ENCODE measurements at places on chromosomes 16 and 17. TPM values are rescaled to one million over a fixed set of nuclear protein-coding genes. Genes with fewer than 3 reads are reported as not detected.

WNT9B gene
- not detected for total RNA-seq

SMARCD2 gene
- 132 TPM for total RNA-seq

UBE2I gene
- 205 TPM for total RNA-seq

CPHXL2 gene
- not detected for total RNA-seq

EME2 gene
- total RNA-seq, result 19.0 TPM

ARRB2 gene
- 197 TPM for total RNA-seq

SOX8 gene
- total RNA-seq, result 1.1 TPM

NFATC3 gene
- total RNA-seq, result 115 TPM

ASGR1 gene
- total RNA-seq, result not detected

CACNG5 gene
- not detected for total RNA-seq

KRTAP16-1 gene
- total RNA-seq, result 0.42 TPM

TMEM114 gene
- total RNA-seq, result not detected

DPEP2 gene
- total RNA-seq, result 52.4 TPM

KRT27 gene
- not detected for total RNA-seq

SMURF2 gene
- 18.7 TPM for total RNA-seq

FOXO3B gene
- 4.5 TPM for total RNA-seq

DNA sequence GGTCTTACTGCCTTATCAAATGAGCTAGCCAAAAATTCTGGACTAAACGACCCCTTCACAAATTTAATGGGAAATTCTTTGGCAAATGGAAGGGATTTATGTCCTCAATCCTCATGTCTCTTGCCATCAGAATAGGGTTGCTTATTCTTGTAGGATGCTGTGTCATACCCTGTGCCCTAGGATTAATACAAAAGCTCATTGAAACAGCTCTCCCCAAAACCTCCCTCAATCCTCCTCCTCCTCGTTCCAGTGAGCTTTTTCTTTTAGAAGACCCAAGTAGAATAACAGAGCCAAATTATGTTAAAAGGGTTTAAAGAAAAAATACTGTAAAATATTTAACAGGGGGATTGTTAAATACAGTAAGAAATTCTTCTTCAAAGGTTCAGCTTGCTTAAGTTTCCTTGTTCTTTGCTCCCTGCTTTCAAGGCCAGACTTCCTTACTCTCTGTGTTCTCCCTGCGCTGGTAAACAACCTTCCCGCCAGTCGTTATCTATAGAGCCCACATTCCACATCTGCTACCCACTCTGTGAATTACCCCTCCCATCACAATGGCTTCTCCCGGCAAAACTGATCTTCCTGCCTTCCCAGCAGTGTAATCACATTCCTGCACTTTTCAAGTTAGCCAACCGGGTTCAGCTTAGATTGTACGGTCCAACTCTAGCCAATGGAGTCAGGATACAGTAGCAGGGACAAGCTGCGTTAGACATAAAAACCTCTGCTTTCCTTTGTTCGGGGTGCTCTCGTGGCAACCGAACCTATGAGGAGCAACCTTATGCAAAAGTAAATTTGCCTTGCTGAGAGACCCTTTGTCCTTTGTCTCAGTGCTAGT lies 9.7 kb downstream of the HPR start:
- no peak for DNase-seq

- DNase-seq, result no peak
Measured at GRCh38 chr16:81738783-81739496, 40.2 kb upstream of the PLCG2 start.

GRCh38 chr17:48011405-48012150 lies 26.0 kb downstream of the COPZ2 start:
- peak; percentile 12 for DNase-seq

GRCh38 chr16:57873218-57873617 lies 70.9 kb upstream of the KIFC3 start:
- no peak for DNase-seq

GRCh38 chr17:76793775-76794174 lies 55.9 kb downstream of the MFSD11 start:
- no peak for DNase-seq

DNA sequence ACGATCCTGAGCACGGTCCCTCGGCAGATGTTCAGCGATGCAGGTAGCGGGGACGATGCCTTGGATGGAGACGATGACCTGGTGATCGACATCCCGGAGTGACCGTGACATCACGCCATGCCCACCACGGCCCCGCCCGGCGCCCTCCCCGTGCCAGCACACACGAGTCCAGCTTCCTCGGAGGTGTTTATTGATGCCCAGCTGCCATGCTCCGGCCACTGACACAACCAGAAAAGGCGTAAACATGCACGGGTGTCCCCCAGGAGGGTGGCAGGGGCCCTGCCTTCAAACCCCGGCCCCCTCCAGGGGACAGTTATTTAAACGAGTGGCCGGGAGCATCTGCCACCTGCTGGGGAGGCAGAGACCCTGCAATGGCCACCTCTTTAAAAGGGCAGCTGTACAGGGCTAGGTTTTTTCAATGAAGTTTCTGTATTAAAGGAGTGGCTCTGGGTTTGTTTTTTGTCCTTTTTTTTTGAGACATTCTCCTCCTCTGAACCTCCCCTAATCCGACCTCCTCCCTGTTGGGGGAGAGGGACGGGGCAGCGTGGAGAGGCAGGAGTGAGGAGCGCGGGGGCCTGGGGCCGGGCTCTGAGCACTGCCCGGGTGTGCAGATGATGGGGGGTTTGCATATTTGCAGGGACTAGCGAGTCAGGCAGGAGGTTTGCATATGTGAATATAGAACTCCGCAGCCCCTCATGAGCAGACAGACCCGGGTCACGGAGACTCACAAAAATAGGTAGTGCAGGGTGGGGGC lies 5.3 kb downstream of the DOC2A start:
- DNase-seq, result peak; percentile 50

DNA sequence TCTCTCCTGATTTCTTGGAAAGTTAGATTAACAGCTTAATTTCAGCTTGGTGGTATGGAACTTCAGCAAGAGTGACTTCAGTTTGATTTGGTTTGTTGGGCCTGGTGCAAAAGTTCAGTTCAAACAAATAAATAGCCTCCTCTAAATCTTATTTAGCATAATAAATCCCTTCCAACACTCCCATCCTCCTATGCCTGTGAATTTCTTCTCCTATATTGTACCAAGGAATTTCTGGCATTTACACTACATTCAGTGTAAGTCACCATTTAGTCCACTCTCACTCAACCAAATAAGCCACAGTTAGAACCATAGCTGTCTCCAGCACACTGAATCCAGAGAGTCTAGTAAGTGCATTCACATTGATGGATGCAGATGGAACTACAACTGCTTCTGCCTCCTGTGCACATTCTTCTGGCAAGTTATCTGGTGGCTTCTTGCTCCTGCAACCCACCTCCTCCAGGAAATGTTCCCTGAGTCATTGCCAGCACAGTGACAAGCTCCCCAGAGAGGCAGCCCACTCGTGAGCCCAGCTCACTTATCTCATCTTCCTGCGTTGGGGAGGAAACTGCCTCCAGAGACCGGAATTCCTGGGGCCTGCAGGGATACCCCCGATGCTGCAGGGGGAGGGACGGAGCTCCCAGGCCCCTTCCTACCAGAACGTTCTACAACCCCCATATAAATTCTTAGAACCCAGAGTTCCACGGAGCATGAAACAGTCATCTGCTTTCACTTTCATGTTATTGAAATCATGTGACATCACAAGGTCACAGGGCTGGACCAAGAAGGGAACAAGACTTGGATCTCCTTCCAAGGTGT lies 318.3 kb downstream of the PHKB start:
- DNase-seq, result peak; percentile 71

DNA sequence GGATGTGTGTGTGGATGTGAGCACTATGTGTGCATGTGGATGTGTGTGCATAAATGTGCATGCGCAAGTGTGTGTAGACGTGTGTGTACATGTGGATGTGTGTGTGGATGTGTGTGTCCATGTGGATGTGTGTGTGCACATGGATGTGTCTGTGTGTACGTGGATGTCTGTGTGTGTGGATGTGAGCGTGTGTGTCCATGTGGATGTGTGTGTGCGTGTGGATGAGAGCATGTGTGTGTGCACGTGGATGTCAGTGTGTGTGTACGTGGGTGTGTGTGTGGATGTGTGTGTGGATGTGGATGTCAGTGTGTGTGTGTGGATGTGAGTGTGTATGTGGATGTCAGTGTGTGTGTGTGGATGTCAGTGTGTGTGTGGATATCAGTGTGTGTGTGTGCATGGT lies 63.6 kb upstream of the DOC2B start:
- DNase-seq, result no peak

DNA sequence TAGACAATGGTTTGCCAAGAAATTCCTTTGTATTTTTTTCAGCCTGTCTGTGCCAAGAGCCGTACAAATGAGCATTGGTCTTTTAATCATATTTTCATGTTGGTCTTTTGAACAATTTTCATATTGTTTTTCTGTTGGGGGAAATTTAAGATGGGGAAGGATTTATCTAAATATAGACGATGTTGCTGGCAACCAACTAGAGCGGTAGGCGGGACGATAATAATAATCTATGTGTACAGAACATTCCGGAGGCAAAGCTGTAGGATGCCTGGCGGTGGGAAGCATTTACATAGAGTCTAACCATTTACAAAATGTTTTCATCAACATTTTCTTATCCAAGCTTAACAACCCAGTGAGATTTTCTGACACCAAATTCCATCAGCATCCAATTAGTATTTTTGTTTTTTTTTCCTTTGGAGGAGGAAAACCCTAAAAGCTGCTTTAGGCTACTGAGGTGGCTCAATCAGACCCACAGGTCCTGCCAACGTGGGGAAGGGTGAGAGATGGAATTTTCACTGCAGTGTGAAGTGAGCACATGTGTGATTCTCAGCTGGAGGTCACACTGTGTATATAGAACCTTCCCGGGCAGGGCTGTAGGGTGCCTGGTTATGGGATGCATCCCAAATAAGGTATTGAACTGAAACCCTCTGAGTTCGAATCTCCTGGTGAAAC lies 11.7 kb upstream of the SEC14L1 start:
- DNase-seq, result no peak

- DNase-seq, result peak; percentile 52
Measured at GRCh38 chr16:81798311-81799137, 19.4 kb downstream of the PLCG2 start.

- DNase-seq, result no peak
Measured at GRCh38 chr17:4109449-4109848, 33.4 kb downstream of the ZZEF1 start.

- DNase-seq, result no peak
Measured at GRCh38 chr17:72953621-72954020, 138.9 kb downstream of the SLC39A11 start.

GRCh38 chr17:74446551-74447500 lies 14.9 kb downstream of the GPRC5C start:
- DNase-seq, result no peak

GRCh38 chr16:6483469-6484033 lies 849.1 kb upstream of the RBFOX1 start:
- no peak for DNase-seq

GRCh38 chr17:78313735-78314648 lies 45.9 kb downstream of the SOCS3 start:
- DNase-seq, result peak; percentile 57

DNA sequence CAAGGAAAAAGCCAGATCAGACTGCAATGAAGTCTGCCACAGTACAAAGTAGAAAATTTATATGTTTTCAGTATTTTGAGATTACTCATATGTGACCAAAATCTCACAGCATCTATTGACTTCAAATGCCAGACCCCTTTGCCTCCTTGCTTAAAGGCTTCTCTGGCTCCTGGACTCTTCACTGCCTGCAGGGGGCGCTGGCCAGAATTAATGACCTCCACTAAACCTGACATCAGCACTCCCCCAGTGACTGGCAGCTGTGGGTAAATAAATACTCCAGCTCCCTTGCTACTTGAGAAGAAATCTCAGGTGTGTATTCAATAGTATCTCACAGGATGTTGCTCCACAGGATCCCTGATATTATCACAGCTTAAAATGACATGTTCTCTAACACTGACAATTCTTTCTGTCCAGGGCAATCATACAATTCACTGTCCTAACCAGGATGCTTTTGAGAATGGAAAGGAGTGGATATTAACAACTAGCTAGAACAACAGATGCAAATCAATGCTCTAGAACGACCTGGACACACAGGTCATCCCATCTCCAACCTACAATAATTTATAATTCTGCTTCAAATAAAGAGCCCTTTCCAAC lies 4.0 kb downstream of the BECN1 start:
- DNase-seq, result peak; percentile 49

GRCh38 chr17:74243013-74243755 lies 29.8 kb downstream of the TTYH2 start:
- DNase-seq, result no peak

- no peak for DNase-seq
Measured at GRCh38 chr16:20803192-20803560, 3.1 kb downstream of the ERI2 start.

- DNase-seq, result no peak
Measured at GRCh38 chr17:45034599-45034998, 16.8 kb downstream of the DCAKD start.

DNA sequence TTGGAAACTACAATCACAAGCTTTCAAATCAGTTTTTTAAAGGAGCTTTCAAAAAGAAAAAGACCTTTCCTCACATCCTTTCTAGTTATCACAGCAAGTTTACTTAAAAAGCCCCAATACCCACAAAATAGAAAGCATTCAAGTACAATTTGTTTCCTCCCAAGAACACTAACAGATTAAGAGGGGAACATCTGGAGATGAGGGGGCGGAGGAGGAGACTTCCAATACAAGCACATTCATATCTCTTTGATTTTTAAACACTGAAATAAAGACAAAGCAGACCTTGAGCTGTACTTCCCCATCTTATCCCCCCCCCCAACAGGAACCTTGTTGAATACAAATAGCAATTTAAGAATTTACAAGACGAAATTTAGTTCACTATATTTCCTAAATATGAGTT lies 2.0 kb downstream of the YWHAE start:
- DNase-seq, result no peak

DNA sequence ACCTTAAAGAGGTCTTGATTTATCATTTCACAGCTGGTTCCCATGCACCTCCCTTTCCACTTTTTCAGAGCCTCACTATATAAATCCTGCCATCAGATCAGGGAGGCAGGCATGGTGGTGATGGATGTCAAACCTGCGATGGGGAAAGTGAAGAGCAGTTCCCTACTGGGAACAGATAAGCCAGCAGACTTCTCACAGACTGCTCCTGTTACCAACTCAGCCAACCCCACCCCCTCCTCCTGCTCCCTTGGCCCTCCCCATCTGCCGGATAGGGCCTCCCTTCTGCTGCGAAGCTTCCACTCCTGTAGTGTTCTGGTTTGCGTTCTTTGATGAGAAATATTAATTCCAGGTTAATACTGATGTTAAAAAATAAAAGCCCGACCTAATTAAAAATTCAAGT lies 232.1 kb downstream of the STX8 start:
- DNase-seq, result no peak

DNA sequence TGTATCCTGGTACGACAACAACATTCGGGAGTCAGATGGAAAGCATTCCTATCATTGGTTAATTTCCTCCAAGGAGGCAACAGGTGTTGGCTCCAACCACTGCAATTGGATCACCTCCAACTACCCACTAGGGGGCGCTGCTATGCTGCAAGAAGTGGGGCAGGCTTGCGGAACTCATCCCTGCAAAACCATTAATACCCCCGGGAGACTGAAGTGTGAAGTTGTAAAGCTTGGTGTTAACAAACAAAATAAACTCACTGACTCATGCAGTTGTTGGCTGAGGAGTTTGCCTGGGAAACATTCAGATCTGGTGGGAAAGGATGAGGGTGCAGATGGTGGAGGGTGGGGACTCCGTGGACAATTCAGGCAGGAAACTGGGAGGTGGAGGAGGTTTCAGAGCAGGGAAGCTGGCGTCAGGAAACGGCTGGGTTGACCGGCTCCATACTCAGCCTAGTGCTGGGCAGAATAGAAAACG lies 84.9 kb downstream of the HS3ST2 start:
- peak; percentile 54 for DNase-seq

GRCh38 chr16:84794186-84794585 lies 25.6 kb upstream of the CRISPLD2 start:
- DNase-seq, result no peak

- no peak for DNase-seq
Measured at GRCh38 chr16:66058172-66058691, 308.3 kb upstream of the CDH5 start.

All from CD4-positive, CD25-positive, alpha-beta regulatory T cell (primary cell).